Midbrain (tissue), 1 donor: ENCODE measurements at places on chromosomes 1 and 21.

GRCh38 chr1:230332061-230332460, 94.1 kb downstream of the PGBD5 start:
- DNase-seq = no peak

- DNase-seq = no peak
Observed at GRCh38 chr1:164524810-164525209, 34.2 kb upstream of the PBX1 start.

- no peak for DNase-seq
Observed at GRCh38 chr1:195715652-195716051, 892.6 kb downstream of the KCNT2 start.

DNA sequence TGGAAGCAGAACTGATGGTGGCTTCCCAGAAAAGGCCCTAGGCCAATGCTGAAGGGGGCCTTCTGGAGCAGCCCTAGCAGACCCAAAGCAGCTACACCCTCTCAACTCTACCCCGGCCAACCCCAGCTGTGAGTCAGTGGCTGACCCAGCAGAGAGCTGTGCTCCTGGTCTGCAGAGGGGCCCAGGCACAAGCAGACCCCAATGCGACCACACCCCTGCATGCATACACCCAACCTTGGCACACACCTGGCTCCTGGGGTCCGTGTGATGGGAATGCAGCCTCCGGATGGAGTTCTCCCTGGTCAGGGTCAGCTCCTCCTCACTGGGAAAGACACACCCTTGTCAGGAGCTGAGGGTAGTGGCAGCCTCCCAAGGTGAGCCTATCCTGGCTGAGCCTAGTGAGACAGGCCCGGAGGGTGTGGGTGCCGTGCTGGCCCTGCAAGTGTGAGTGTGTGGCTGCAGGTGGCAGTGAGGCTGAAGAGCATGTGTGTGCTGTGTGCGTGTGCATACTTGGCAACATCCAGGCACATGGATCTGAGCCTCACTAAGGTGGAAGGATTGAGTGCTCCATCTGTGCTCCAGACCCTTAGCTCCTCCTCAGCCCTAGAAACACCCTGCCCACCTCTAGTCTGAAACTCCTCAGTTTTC, 3.9 kb upstream of the ARHGAP30 start:
- no peak for DNase-seq

- no peak for DNase-seq
Observed at GRCh38 chr1:41329662-41330587, 31.3 kb upstream of the FOXO6 start.

- no peak for DNase-seq
Observed at GRCh38 chr1:35838693-35839245, 31.0 kb downstream of the AGO4 start.

DNA sequence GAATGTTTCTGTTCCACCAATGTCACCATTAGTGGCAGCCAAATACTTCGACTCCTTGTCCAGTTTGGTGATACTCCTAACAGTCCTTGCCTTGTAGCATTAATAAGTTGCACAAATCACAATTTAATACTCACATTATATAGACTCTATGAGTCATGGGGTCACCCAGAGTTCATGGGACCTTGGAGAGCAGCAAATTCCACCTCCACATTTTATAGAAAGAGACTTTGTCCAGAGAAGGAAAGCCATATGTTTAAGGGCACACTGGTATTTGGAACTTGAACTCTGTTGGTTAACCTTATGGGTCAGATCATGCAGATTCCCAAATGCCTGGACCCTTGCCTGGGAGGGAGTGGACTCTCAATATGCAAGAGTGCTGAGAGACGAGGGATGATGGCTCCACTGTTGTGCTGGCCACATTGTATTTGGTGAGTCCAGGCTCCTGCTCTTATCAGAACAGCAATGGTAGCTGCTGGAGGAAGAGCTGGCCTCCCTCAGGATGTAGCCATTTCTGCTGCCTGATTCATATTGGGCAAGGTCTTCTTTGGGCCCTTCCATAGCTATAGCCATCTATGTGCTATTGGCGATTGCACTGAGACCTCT, 30.6 kb downstream of the DNAJC6 start:
- DNase-seq = no peak

DNA sequence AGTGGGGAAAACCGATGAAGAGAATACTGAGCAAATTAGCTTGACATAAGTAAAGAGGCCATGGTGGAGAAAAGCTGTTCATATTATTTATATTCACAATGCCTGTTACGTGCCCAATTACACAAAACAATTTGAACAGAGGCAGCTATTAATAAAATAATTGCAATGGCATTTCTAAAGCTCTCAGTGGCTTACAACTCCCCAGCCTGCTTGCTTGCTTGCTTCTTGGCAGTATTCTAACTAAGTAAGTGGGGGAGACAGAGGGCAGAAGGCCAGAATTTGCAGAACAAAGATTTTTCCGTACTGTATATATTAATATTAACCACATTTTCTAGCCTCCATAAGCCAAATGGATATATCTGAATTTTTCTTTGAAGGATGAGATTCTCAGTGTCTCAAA, 12.9 kb downstream of the PTPN14 start:
- no peak for DNase-seq
